ENCODE measurements at places on chromosomes 1 and 21.

DNA sequence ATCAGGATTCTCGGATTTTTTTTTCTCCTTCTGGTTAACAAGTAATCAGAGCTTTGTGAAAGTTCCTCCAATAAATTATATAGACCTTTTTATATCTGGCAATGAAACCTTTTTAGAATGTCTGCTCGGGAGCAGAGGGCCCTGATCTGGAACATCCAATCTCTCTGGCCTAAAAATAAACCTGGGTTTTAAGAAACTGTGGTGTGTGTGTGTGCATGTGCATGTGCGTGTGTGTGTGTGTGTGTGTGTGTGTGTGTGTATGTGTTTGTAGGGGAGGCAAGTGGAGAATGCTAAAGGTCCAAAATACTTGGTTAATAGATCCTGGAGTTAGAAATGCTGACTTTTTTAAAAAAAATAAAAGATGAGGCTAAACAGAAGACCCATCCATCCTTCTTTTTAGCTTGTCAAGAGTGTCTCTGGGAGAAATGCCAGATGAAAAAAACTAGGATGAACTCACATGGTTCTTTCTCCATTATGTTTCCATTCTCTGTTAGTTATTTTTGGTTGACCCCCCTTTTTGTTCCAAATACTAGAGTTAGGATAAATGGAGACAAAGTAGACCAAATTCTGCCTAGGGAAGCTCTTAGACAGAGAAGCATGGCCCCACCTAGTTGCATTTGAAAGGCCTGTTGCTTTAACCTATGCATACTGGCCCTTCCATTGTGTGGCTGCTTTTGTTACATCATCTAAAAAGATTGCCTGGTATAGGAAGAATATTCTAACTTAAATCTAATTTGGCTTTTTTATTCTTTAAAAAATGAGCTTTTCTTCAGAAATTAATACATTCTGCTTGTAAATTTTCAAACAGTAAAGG is 175.9 kb downstream of the PAPPA2 start:
- DNase-seq: no peak

- peak; percentile 29 for DNase-seq
These were observed 644.2 kb downstream of the PTPRU start for GRCh38 chr1:29880556-29880955.

DNA sequence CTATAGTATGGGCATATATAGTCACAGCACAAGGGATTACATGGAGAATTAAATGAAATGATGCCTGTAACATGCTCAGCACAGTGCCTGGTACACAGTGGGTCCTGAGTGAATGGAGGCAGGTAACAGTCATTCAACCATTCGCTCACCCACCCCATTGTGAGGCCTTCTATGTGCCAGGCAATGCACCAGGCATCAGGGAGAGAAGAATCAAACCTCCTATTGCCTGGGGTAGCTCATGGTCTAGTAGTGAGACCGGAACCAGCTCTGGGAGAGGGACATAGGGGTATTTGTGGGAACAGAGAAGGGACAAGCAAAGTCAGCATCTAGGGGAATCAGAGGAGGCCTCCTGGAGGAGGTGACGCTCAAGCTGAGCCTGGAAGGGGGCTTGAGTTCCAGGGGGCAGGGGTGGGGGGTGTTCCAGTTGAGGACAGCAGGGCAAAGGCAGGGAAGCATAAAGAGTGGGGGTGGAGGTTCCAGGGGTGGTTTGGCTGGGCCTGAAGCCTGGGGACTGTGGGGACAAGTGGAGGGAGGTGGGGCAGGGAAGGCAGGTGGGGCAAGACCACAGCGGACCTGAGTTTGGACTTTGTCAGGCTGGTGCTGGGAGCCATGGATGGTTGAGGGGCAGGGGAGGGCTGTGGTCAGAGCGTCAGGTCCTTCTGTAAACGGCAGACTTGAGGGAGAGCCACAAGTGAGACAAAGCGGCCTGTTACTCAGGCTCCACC is 591.6 kb downstream of the PTPRU start:
- no peak for DNase-seq

DNA sequence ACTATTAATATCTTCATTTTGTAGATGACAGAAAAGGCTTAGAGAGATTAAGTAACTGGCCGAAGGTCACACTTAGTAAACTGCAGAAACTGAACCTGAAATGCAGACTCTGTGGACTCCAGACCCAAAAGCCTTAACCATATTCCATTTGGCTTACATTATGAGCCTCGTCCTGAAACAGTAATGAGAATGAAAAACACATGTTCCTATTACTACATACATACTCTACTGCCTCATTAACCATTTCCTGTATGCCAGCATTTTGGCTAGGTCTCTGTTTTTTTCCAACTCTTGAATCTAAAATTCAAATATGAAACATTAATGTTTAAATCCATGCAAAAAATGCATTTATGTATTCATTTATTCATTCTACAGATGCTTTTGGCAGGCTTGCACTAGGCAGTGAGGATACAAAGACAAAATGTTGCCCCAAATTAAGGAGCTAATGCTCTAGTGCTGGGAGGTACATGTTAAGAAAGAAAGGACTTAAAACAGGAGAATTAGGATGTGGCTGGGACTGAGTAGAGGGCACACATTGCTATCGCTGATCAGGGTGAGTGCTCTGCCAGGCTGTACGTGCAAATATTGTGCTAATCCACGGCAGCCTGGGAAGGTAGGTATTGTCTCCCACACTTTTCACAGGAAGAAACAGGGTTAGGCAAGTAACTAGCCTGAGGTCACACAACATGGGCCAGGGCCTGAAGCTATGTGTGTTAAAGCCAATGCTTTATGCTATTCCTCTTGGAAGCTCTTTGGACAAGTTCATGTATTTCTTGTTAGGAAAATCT is 14.0 kb downstream of the DEGS1 start:
- DNase-seq: no peak

GRCh38 chr1:63797056-63797726 is 23.4 kb downstream of the ROR1 start:
- DNase-seq: no peak

- no peak for DNase-seq
These were observed 26.2 kb downstream of the LEMD1 start for GRCh38 chr1:205395616-205396015.

- DNase-seq: peak; percentile 5
These were observed 32.1 kb upstream of the EPHX4 start for GRCh38 chr1:91997607-91998195.

DNA sequence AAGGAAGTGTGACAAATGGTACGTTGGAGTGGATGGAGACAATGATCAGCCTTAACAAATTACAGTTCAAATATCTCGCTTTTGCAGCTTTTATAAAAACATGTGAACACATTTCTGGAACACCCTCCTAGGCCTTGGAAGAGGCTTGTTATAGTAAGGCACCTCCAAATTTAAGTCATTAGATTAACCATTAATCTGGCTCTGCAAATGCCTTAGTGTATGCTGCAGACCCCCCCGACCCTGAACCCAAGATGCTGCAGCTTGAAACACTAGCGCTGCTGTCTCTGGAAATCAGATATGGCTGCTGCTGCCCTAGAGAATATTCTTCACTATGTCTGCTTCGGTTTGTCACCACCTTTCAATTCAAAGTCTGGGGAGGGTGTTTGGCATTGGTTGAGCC is 196.4 kb downstream of the MIS18A start:
- no peak for DNase-seq

DNA sequence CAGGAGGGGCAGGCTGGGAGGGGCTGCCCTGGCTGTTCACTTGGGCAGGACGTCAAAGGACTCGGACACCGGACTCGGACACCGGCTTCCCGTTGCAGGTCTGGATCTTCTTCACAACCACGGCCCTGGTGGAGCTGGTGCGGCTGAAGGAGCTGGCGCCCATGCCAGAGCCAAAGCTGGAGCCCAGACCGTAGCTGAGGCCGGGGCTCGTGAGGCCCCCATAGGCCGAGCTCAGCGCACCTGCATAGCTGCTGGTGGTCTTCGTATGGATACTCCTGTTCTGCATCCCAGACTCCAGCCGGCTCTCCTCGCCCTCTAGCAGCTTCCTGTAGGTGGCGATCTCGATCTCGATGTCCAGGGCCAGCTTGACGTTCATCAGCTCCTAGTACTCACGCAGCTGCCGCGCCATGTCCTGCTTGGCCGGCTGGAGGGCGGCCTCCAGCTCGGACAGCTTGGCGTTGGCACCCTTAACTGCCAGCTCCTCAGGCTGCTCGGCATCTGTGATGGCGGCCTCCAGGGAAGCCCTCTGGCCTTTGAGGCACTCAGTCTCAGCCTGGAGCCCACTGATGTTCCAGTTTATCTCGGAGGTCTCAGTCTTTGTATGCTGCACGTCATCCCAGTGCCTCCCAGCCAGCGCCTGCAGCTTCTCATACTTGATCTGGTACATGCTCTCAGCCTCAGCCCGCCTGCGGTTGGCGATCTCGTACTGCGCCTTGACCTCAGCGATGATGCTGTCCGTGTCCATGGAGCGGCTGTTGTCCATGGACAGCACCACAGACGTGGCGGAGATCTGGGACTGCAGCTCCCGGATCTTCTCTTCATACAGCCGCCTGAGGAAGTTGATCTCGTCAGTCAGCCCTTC is 15.1 kb upstream of the KLF17 start:
- DNase-seq: no peak

DNA sequence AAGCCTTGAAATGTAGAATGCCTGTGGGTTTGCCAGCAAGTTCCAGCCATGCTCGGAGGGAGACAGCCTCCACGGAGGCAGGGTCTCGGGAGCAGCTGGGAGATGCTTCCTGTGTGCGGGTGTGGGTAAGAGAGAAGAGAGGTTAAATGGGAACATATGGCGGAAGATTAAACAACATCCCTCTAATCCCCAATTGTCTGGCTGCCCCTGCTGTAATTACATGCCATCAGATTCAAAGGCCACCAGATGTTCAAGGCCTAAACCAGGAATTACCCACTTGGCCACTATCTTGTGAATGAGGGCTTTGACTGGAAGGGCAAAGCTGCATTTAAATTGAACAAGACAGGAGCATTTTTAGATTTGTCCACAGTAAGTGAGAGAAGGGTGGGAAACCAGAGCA is 81.4 kb upstream of the BACE2 start:
- no peak for DNase-seq

GRCh38 chr1:97660431-97661105 is 260.3 kb downstream of the DPYD start:
- no peak for DNase-seq

GRCh38 chr21:36501589-36501892 is 21.6 kb upstream of the CLDN14 start:
- DNase-seq: no peak

GRCh38 chr1:178393370-178393769 is 103.4 kb downstream of the CLEC20A start:
- no peak for DNase-seq

- no peak for DNase-seq
These were observed 40.8 kb upstream of the PRRX1 start for GRCh38 chr1:170623171-170623570.

- DNase-seq: peak; percentile 3
These were observed 11.6 kb upstream of the OR2G2 start for GRCh38 chr1:247576514-247576913.

DNA sequence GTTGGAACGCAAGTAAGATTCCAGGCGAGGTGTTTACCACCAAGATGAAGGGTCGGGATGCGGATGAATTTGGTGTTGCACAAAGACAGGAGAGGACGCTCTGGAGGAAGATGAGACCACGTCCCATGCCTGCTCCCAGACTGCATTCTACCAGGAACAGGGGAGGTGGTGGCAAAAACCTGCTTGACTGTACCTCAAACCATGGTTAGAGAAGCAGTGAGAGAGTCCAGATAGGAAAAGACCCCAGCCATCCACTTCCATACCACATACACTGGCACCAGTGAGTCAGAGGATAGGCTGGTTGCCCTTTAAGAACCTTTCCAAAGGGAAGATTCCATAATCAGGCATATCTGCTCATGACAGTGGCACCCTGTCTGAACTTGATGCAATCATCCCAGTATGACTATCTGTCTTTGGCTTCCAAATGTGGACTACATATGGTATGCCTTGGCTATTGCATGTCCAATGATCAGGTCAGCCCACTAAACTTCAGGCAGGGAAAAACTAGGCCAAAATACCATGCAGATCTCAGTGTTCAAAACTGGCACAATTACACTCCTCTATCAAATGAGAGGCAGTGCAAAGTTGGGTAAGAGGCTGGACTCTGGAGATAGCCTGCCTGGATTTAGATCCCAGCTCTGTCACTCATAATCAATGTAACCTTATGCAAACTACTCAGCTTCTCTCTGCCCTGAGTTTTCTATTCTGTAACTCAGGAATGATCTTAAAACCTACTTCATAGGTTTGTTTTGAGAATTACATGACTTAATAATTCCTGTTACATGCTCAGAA is 20.6 kb downstream of the NPR1 start:
- no peak for DNase-seq

- no peak for DNase-seq
These were observed 67.4 kb downstream of the DDAH1 start for GRCh38 chr1:85397490-85398032.

GRCh38 chr21:38729754-38730379 is 75.9 kb upstream of the ETS2 start:
- no peak for DNase-seq
